ENCODE measurements at places on chromosomes 11 and 22.

DNA sequence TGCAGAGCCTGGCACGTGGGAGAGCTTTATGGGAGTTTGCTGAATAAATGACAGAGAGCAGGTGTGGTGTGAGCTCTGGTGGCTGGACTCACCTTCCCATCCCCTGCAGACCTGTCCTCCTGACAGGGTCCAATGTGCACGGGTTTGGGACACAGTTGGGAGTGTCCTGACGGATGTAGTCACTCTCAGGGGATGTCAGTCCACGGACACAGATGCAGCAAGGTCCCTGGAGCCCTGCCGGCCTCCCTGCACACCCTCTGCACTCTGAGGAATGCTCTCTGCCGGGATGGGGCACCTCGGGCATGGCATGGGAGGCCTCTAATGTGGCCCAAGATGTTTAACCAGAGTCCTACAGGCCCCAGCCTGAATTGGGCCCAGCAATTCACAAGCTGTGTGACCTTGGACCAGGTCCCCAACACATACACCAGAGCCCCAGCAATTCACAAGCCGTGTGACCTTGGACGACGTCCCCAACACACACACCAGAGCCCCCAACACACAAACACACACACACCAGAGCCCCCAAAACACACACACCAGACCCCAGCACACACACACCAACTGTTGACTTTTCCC is 30.0 kb upstream of the RFPL3 start:
- DNase-seq, result no peak

GRCh38 chr22:50717709-50718351 is 20.2 kb upstream of the ACR start:
- no peak for DNase-seq

DNA sequence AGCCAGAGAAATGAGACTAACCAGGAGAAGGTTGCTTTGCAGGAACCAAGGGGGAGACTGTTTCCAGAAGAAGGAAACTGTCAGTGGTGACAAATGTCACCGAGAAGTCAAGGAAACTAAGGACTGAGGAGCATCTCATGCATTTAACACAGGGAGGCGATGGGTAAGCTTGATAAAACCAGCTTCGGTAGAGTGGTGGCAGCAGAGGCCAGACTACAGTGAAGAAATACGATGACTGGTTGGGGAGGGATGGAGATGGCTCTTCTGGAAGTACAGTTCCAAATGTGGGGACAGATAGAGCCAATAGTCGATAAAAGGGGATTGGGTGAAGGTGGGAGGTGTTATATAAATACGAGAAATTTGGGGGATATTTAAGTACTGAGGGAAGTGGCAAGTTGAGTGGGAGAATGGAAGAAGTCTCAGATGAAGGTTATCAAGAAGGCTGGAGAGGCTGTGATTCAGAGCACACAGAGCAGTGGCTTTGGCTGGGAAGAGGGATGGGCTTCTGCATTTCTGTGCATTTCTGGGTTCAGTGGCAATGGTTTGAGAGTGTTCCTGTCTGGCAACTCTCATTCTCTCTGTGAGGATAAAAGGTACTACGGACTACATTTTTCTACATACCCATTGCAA is 29.2 kb downstream of the SC5D start:
- DNase-seq, result peak; percentile 53

DNA sequence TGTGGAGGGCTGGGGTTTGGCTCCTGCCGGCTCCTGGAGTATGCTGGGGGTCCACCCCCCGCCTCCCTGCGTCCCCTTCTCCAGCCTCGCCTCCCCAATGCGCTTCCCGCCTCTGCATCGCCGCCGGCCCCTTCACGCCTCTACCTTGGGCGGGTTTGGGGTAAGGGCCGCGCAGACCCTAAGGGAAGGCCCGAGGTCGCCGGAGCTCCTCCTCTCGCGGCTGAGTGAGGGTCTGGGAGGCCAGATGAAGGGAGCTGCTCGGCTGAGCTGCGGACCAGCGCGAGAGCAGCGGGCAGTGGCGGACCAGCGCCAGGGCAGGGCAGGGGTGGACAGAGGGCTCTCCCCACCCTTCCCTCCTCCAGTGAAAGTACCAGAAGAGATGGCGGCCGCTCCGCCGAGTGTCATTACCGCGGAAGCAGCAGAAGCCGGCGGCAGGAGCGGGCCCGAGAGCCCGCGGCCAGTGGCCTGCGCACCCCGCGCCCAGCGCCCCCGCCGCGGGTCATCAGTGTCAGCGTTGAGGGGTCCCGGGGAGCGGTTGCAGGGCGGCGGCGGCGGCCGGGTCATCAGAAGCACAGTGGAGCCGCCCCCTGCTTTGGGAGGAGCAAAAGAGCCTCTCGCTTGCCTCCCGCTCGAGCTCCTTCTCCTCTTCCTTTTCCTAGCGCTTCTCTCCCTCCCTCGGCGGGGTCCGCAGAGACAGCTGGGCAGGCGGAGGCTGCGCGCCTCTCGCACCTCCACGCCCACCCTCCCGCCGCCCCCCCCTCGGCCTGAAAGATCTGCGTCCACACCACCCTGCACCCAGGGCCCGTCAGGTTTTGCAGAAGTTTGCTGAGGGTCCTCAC is 255.6 kb upstream of the CADM1 start:
- DNase-seq, result no peak

GRCh38 chr11:35407041-35407440 is 12.3 kb downstream of the SLC1A2 start:
- DNase-seq, result no peak

- DNase-seq, result no peak
These were observed 3.9 kb downstream of the TNNT3 start for GRCh38 chr11:1923201-1923956.

DNA sequence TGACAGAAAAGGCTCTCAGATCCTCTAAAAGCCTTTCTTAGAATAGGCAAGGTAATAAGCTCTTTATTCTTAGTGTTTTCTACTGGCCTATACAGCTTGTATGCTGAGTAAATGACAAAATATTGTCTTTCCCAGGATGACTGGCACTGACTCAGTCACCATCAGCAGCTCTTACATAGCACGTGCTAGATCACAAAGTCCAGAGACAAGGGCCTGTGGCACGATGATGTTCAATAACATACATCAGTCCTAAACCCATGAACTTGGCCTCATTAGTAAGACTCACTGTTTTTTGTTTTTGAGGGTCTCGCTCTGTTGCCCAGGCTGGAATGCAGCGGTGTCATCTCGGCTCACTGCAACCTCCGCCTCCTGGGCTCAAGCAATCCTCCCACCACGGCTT is 42.7 kb downstream of the CELF1 start:
- DNase-seq, result no peak

GRCh38 chr11:102226702-102227490 is 90.4 kb upstream of the BIRC3 start:
- DNase-seq, result no peak

DNA sequence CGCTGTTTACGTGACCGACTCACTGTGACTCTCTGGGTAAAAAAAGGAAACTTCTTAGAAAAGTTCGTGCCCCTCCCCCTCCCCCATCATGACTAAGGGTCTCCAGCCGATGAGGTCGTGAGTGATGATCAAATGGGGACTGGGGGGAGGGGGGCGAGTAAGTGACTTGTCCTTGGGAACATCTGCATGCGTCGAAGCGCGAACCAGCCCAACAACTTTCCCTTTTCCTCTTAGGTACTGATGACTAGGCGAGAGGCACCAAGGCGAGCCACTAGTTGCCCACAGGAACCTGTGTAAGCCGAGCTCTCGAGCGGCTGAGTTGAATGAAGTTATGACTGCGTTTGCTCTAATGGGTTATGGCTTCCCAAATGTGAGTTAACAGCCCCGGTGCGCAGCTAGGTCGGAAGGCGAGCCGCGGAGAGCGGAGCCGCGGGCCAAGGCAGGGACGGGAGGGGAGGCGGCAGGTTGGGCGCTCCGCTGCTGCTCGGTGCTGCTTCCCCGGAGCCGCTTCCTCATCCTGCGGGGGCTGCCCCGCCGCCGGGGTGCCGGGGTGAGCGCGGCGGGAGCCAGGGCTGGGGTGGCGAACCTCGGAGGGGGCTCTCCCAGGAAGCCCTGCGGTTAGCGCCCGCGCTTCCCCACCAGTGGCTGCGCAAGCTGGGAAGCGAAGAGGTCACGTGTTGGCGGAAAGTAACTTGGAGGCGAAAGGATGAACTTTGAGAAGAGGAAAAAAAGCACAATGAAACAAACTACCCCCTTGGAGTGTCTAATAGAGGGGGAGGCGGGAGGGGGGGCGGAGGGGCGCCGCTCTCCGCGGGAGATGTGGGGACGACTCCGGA is 22.1 kb upstream of the BDNF start:
- no peak for DNase-seq

DNA sequence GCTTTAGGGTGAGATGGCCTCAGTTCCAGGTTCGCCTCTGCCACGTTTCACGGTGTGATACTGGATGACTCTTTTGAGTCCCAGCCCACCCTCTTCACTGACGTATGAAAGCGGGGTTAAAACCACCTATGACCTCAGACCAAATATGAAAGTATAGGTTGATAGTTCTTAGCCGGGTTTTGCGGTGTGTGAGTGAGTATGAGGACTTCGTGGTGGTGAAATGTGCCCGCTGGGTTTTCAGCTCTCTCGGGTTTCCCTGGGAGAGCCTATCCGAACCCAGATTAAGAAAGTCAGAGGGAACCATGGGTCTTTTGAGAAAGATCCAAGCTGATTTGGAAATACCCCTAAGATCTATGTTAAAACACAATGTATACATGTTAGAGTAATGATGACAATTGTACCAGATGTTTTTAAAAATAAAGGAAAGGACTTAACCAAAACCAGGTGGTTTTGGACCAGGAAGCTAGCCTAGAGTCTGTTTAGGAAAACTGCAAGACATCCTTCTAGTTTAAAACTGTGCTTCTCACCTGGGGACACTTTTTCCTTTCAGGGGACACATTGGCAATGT is 25.8 kb upstream of the ST3GAL4 start:
- DNase-seq, result no peak
